Myometrial cell (primary cell): ENCODE measurements at places on chromosomes 16 and 17. TPM values are rescaled to one million over a fixed set of nuclear protein-coding genes. Genes with fewer than 3 reads are reported as not detected.

C17orf100 gene
- 0.71 and 0.86 TPM in 2 replicates for total RNA-seq

KRTAP9-2 gene
- not detected in 2 replicates for total RNA-seq

CCL15 gene
- total RNA-seq, result not detected in 2 replicates

RDM1 gene
- total RNA-seq, result 0.53 and 0.58 TPM in 2 replicates

ARMC5 gene
- 7.6 and 8.4 TPM in 2 replicates for total RNA-seq

HS3ST3A1 gene
- 16.0 and 20.5 TPM in 2 replicates for total RNA-seq

PAQR4 gene
- total RNA-seq, result 7.1 and 14.1 TPM in 2 replicates

CES5A gene
- total RNA-seq, result not detected in 2 replicates

CCL22 gene
- total RNA-seq, result not detected in 2 replicates

LRRC36 gene
- total RNA-seq, result 0.71 TPM in 1 of 2 replicates, not detected in the other

SMTNL2 gene
- not detected in 2 replicates for total RNA-seq

CHD9NB gene
- total RNA-seq, result 0.29 and 1.1 TPM in 2 replicates

DRC7 gene
- not detected in 2 replicates for total RNA-seq

KCNJ2 gene
- total RNA-seq, result 0.53 and 0.58 TPM in 2 replicates

CCL3 gene
- not detected in 2 replicates for total RNA-seq

SCIMP gene
- not detected in 2 replicates for total RNA-seq

CBX2 gene
- total RNA-seq, result 1.8 and 2.3 TPM in 2 replicates

SPN gene
- total RNA-seq, result not detected in 2 replicates

PRAC2 gene
- not detected in 2 replicates for total RNA-seq

ELMO3 gene
- total RNA-seq, result 0.58 and 1.6 TPM in 2 replicates

NFATC2IP gene
- 20.0 and 21.6 TPM in 2 replicates for total RNA-seq

CEP112 gene
- 2.0 and 11.7 TPM in 2 replicates for total RNA-seq

RBFOX1 gene
- 1.2 TPM in 1 of 2 replicates, not detected in the other for total RNA-seq

GPR139 gene
- total RNA-seq, result not detected in 2 replicates

NEURL4 gene
- total RNA-seq, result 9.2 and 11.7 TPM in 2 replicates

TBC1D3C gene
- total RNA-seq, result not detected in 2 replicates

TMC8 gene
- total RNA-seq, result not detected in 2 replicates

RUNDC3A gene
- total RNA-seq, result not detected in 2 replicates

CLEC18C gene
- 0.58 and 0.89 TPM in 2 replicates for total RNA-seq

CD19 gene
- total RNA-seq, result not detected in 2 replicates

CHD9 gene
- 28.0 and 35.3 TPM in 2 replicates for total RNA-seq

PRDM7 gene
- not detected in 2 replicates for total RNA-seq

CCNF gene
- 23.4 and 25.2 TPM in 2 replicates for total RNA-seq
